ENCODE measurements at places on chromosomes 2 and 18.
A peak's percentile ranks its signal among the peaks of the same experiment; 100 is the strongest.

- no peak for DNase-seq
Observed at GRCh38 chr18:33424266-33424946, 16.1 kb downstream of the CCDC178 start.

DNA sequence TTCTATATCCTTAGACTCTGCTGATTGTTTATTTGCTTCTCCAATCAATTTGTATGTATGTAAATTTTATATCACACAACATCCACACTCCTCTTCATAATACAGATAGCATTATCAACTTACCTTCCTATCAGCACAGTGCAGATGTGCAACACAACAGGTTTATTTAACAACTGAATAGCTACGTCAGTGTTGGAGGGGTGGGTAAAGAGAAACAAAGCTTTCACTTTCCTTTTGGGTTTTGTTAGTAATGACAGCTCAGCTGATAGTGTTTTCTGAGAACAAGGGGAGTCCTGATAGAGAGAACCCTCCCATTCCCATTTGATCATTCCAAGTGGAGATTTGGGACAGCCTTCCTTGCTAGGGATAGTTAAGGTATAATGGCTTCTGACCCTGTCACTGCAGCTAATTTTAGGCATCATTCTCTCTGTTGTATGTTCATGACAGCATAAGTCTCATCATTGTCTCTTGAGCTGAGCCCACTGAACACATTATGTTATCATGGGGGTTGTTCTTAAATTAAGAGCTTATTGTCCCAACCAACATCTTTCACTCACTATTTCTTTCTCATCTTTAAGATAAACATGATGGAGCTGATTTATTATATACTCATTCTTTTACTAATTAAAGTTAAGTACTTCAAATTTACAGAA is 227.7 kb downstream of the GPD2 start:
- no peak for DNase-seq

GRCh38 chr2:126535408-126535807 is 120.5 kb upstream of the GYPC start:
- no peak for DNase-seq

- DNase-seq: no peak
Observed at GRCh38 chr18:75472906-75473305, 45.4 kb upstream of the SMIM21 start.

- no peak for DNase-seq
Observed at GRCh38 chr18:64099244-64099643, 49.6 kb downstream of the LINC00305 start.

GRCh38 chr2:70397186-70397585 is 95.3 kb upstream of the FAM136A start:
- DNase-seq: no peak

- no peak for DNase-seq
Observed at GRCh38 chr2:68829749-68830148, 41.4 kb downstream of the BMP10 start.

DNA sequence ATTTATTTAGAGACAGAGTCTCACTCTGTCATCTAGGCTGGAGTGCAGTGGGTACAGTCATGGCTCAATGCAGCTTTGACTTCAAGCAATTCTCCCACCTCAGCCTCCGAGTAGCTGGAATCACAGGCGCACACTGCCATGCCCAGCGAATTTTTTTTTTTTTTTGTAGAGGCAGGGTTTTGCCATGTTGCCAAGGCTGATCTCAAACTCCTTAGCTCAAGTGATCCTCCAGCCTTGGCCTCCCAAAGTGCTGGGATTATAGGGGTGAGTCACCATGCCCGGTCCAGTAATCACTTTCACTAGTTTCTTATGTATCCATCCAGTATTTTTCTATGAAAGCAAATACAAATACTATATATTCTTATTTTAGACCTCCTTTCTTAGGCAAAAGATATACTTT is 24.0 kb downstream of the PRKAG3 start:
- DNase-seq: no peak

GRCh38 chr18:36412778-36413177 is 115.3 kb downstream of the FHOD3 start:
- DNase-seq: peak; percentile 12

GRCh38 chr18:10751653-10752052 is 225.8 kb downstream of the NAPG start:
- DNase-seq: no peak

DNA sequence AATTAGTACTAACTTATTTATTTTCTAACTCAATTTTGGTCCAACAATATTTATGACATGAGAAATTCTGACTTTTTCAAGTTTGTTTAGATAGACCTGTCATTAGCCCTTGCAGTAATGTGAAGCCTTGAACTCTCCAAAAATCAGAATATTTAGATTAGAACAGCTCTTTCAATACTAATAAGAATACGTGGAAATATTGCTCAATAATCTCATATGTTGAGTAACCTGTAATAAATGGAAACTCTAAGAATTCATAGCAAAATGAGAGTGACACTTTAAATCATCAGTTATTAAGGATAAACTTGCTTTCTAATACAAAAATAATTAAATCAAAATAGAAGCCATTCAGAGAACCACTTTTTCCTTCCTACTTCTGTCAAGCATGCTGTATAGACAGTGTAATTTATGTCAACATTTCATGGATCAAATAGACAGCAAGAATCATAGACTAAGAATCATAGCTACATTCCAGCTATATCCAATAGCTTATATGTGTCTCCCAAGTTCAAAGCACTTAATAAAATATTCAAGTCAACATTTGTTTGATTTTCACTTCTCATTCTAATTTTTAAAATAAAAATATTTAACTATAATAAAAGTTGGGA is 710.3 kb upstream of the SOX11 start:
- DNase-seq: no peak

DNA sequence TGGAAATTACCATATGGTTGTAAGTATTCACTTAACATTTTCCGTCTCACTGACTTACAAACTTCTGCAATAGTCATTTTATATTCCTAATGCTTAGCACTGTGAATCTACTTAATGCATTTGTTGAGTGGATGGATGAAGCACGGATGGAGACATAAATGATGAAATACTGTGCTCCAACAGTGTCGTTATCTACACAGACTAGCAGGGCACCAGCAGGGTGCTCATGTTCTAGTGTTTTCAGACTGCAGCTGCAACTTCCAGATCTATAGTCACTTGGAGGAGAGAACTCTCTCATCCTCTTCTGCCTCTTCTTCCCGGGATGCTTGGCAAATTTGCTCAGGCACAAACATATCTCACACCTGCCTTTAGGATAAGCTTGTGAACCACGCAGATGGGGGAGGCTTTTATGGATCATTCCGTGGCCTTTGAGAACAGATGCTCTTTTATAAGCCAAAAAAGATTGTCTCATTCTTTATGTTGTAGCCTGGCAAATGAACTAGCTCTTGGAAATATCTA is 797.7 kb downstream of the MBD2 start:
- no peak for DNase-seq

GRCh38 chr2:120236316-120236715 is 13.1 kb upstream of the TMEM185B start:
- DNase-seq: no peak

DNA sequence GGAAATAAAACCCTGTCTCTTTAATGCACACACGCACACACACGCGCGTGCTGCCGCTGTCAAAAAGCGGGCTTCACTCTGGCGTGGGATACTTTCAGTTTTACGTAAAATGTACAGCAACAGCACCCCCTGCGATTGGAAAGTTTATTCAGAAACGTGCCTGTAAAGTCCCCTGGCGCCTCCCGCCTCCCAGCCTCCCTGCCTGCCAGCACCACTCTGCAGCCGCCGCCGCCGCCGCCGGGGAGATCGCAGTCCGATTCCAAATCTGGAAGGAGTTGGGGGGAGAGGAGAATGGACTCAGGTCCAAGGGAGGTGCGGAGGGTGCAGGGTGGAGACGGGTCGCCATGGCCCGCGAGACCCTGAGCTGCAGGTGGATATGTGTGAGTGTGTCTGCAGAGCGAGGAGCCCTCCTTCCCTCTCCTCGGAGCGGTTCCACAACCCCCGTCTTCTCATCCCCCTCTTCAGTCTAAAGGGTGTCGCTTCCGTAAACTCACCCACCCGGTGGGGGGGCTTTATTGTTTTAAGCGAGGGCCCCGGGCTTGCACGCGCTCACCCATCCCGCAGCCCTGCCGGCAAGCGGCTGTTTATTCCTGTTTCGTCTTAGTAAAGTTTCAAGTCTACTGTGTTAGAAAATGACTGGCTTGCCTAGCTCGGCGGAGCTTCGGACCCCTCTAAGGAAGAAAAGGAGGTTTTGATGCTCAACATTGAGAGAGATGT is 1.8 kb upstream of the BCL11A start:
- peak; percentile 91 for DNase-seq

- peak; percentile 65 for DNase-seq
Observed at GRCh38 chr2:111066062-111066593, 54.6 kb upstream of the BCL2L11 start.

GRCh38 chr2:63242747-63243146 is 192.1 kb downstream of the OTX1 start:
- DNase-seq: no peak

DNA sequence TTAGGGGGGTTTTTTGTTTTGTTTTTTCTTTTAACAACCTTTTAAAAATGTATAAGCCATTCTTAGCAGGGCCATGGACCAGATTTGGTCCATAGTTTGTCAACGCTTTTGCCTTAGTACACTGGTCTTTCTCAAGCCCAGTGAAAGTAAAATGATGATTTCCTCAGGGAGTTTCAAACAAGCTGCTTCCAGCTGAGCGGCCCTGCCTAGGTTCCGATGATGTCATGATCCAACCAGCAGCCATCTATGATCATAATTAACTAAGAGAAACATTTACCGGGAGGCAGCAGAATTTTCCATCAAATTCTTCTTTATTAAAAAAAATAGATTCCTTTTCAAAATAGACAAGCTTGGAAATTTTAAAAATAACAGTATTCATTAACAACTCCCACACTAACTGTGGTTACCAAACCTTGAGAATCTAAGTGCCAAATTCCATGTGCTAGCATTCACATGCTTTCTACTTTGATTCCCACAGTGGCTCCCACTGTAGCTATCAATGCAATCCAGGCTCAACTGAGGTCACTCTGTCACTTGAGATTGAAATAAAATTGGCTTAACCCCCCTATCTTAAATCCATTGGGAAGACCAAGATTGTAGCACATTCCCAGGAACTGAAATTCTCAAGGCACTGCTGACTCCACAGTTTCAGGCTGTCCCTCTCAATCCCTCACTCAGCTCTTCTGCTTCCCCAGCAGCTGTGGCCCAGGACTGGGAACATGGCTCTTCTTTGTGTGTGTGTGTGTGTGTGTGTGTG is 148.9 kb downstream of the RNF152 start:
- DNase-seq: no peak

GRCh38 chr2:62344472-62344871 is 148.6 kb downstream of the B3GNT2 start:
- no peak for DNase-seq

DNA sequence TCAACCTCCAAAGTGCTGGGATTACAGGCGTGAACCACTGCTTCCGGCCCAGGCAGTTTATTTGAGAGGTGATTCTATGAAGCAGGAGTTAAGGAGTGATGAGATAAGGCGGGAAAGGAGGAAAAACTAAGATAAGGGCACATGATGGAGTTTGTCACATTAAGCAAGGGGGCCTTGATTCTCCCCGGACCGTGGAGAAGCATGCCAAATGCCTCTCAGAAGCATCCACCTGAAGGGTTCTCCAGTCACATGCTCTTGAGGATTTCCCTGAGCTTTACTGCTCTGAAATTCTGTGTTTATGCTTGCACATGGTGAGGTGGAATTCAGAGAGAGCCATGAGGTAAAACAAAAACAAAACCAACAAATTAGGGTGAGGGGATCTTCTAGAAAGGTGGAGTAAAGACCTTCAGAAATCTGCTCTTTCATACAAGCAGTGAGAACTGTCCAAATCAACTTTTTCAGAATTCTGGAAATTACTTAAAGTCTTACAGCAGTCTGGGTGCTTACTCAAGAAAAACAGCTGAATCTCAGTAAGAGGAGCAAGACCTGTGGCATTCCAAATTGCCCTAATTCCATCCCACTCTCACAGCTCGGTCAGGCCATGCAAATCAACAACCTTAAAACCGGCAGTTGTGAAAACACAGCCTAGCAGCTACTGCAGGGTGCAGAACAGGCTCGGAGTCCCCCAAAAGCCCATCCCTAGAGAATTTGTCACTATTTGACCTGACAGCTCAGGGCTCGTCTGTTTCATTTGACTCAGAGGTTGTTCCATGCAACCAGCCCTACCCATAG is 69.1 kb upstream of the CTLA4 start:
- no peak for DNase-seq

GRCh38 chr2:167733747-167734146 is 513.6 kb downstream of the STK39 start:
- no peak for DNase-seq

DNA sequence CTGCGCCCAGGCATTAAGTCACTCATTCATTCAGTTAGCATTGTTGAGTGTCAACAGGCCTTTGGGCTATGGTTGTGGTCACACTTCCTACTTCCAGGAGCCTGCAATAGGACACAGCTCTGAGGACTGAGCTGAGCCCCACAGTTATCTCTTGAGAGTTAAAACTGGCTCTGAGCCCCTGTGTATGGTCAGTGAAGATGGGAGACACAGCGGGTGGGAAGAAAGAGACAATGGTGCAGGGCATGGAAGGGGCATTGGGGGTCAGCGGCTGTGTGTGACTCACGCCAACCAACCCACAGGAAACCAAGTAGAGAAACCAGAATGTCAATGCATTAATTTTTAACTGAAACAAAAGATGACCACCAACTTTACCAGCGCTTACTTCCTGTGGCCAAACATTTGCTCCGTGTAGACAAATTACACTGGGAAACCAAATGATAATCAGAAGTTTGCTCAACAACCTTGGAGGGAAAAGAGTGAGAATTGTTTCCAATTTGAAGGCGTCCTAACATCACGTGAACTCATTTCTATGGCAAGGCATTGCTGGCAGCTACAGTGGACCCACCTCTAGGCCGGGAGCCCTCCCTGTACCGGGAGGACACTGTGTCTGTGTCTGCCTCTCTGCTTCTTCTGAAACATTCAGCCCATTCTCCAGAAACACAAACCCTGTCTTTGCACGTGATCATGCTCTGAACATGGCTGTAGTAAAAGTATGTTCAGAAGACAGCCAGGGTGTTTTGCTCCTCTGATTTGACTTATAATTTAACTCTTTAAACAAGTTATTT is 212.0 kb upstream of the ID2 start:
- no peak for DNase-seq

DNA sequence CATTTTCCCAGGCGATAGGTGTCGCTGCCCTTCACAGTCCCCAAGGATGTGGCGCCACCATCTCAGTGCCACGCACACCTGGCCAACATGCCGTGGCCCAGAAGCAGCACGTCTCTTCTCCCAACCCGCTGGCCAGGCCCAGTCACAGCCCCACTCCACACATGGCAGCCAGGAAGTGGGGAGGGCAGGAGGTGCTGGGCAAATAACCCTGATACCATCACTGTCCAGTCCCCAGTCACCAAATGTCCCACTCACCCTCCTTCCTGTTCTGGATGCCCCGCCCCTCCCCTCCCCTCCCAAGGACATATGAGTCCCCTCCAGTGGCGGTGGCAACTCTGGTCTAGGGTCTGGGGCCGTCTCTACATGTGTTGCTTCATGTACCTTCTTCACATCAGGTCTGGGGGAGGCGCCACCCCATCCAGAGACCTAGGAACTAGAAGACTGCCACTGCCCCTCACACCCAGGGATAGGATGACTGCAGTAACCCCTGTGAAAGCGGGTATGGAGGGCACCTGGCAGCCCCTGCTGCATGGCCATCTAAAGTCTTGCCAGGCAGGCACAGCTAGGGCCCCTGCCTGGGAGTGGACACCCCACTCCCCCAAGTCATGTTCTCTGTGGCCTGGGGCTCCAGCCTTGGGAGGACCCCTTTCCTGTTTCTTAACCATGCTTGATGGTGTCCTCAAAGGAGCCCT is 7.3 kb upstream of the CAPN10 start:
- no peak for DNase-seq

- DNase-seq: no peak
Observed at GRCh38 chr2:12465631-12466135, 251.1 kb upstream of the TRIB2 start.

- DNase-seq: no peak
Observed at GRCh38 chr2:85130407-85130806, 2.8 kb upstream of the TCF7L1 start.

All from Kasumi-1 (cell line).